ENCODE measurements at places on chromosomes 12 and 14.
A peak's percentile ranks its signal among the peaks of the same experiment; 100 is the strongest.

DNA sequence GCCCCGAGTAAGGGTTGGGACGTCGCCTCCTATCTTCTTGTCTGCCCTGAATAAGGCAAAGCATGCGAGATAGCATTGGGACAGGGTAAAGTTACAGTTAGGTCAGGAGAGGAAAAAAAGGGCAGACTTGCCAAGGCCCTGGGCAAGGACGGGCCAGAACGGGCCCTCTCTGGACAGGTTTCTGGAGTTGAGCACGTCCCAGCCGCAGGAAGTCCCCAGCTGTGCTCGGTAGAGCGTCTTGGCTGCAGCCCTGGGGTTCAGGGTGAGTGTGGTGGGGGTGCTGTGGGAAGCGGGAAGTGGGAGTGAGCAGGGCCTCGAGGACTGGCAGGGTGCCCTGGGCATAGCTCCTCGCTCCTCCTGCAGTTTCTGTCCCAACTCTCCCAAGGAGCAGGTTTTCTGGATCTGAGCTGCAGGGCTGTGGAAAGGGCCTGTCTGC lies 5.4 kb downstream of the RPS6KL1 start:
- no peak for DNase-seq

DNA sequence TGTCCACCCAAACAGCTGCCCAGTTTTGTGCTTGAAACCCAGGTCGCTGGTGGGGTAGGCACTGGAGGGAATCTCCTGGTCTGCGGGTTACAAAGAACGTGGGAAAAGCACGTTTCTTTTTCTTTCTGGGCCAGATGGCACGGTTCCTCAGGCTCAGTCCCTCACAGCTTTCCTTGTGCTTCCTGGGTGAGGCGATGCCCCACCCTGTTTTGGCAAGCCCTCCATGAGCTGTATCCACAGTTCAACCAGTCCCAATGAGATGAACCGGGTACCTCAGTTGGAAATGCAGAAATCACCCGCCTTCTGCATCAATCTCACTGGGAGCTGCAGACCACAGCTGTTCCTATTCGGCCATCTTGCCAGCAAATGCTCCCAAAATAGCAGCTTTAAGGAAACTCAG lies 51.4 kb upstream of the TMTC2 start:
- no peak for DNase-seq

- DNase-seq, result no peak
Observed at GRCh38 chr14:101174980-101175606, 271.6 kb upstream of the RTL1 start.

- DNase-seq, result peak; percentile 19
Observed at GRCh38 chr12:14771651-14772137, 31.6 kb downstream of the WBP11 start.

GRCh38 chr12:46103559-46104383 lies 113.4 kb upstream of the SCAF11 start:
- no peak for DNase-seq

- no peak for DNase-seq
Observed at GRCh38 chr14:74765721-74766120, 2.6 kb downstream of the YLPM1 start.

GRCh38 chr12:72144553-72144952 lies 127.6 kb upstream of the TRHDE start:
- DNase-seq, result no peak

All from hematopoietic multipotent progenitor cell treated with erythropoietin and hydrocortisone succinate and interleukin-3 and kit ligand, for 15 days (in vitro differentiated cells).